ENCODE measurements at places on chromosomes 4 and X. TPM values are rescaled to one million over a fixed set of nuclear protein-coding genes. Genes with fewer than 3 reads are reported as not detected.

DNA sequence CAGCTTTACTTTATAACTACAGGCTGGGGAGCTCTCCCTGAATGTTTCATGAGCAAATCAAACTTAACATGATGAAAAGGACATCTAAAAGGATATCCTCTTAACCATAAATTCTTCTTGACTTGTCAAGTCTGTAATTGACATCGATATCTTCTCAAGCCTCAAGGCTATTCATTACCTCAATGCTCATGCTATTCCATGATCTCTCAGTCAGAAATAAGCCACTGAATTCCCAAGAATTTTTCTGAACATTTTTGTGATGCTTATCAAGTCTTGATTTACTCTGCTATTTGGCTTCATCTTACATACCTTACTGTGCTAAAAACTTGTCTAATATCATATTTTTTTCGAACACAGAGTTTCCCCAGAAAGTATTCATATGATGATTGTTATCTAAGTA, 433.4 kb downstream of the PDGFC start:
- no peaks in the 10 kb centered on the region for H3K27me3 ChIP-seq
- no peak for DNase-seq
- H3K4me1 ChIP-seq, result no peaks in the 10 kb centered on the region
- H3K36me3 ChIP-seq, result no peaks in the 10 kb centered on the region

- H3K4me3 ChIP-seq, result no peak overlapping the region
- H3K36me3 ChIP-seq, result no peaks in the 10 kb centered on the region
- H3K4me1 ChIP-seq, result no peaks in the 10 kb centered on the region
Observed at GRCh38 chrX:114952696-114953095, 64.7 kb downstream of the IL13RA2 start.

DNA sequence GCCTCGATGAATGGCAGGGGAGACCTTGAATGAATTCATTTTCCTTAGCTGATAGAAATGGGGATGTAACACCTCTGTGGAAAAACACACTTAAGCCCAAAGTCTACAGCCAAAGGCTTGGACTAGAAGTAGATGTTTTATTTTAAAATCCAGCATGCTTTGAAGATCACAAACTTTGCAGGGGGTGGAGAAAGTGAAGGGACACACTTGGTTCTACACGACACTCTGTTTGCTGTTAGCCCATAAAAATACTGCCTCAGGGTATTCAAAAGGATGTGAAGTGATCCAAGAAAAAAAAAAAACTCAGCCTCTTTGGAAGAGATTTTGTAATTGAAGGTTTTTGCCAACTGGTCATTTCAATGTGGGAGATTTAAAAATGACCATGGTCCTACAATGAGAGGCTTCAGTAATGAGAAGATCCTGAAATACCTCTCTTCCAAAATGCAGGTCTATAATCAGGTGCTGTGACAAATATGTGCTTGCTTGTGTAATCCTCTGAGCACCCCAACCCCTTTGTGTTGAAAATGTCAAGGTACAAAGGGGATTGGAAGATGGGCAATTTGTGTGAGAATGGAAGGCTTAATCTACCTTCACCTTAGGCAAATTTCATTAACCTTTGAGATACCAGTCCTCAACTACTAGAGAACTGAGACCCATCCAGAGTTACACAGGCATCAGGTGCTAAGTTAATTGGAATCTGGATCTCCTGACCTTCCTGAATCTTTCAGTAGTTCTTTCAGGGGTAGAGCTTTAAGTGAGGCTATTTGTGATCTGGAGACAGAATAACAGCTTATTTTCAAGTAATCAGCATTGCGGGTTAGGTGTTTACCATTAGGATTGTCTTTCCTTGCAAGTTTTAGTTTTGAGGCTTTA, 82.5 kb downstream of the HS6ST2 start:
- no peaks in the 10 kb centered on the region for H3K36me3 ChIP-seq
- H3K27ac ChIP-seq, result no peak overlapping the region
- no peak for DNase-seq
- H3K4me1 ChIP-seq, result no peaks in the 10 kb centered on the region
- H3K4me3 ChIP-seq, result no peak overlapping the region
- H3K27me3 ChIP-seq, result no peaks in the 10 kb centered on the region

GRCh38 chr4:56637791-56638190, 43.3 kb downstream of the HOPX start:
- H3K36me3 ChIP-seq, result no peaks in the 10 kb centered on the region
- no peaks in the 10 kb centered on the region for H3K27me3 ChIP-seq
- H3K4me1 ChIP-seq, result no peaks in the 10 kb centered on the region
- no peak overlapping the region for H3K27ac ChIP-seq
- H3K4me3 ChIP-seq, result no peak overlapping the region

DNA sequence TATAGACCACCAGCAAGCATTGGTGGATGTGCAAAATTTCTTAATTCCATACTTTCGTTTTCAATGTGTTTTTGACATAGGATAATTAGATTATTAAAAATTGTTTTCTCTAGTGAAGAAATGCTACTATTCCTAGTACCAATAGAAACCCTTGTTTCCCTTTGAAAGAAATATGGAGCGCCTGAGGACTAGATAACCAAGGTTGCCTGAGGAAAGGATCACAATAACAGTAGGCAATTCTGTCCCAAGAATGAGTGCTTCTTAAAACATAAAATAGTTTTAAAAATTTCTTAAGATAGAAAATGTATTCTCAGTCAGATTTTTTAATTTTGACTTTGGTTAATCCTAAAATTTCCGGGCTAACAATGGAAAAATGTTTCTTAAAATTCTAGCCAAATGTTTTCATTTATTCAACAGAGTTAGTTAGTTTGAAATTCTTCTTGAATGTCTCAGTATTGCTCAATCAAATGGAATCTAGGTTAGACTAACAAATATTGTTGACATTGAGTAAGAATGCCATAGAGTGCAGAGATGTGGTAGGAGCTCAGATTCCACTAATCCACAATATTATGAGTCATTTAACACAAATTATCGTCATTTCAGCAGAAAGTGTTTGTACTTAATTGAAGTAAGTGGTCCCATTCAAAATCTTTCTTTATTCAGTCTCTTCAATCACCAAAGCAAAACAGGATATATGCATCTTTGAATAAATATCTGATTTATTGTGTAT, 666.0 kb downstream of the GRID2 start:
- H3K4me1 ChIP-seq, result no peaks in the 10 kb centered on the region
- no peaks in the 10 kb centered on the region for H3K36me3 ChIP-seq
- H3K27me3 ChIP-seq, result no peaks in the 10 kb centered on the region
- H3K4me3 ChIP-seq, result no peak overlapping the region

DNA sequence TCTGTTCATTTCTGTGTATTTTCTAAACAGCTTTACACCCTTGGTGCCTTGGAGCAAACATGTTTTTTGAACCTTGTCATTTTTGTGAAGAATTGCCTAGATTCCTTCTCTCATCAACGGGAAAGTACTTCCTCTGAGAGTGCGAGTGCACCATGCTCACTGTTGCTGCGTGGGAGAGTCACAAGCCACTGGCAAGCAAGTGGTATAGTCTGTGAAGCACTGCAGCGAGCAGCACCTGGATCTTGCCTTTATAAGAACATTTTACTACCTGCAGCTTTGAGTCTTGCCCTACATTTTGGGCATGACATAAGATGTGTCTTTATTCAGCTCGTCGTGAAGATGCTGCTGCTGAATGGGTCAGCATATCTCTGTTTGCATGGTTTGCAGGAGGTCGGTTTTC, 44.9 kb downstream of the HADH start:
- DNase-seq, result no peak
- H3K4me1 ChIP-seq, result no peaks in the 10 kb centered on the region
- no peaks in the 10 kb centered on the region for H3K27me3 ChIP-seq
- peaks cover 52% of the 10 kb centered on the region for H3K36me3 ChIP-seq
- no peak overlapping the region for H3K27ac ChIP-seq

DNA sequence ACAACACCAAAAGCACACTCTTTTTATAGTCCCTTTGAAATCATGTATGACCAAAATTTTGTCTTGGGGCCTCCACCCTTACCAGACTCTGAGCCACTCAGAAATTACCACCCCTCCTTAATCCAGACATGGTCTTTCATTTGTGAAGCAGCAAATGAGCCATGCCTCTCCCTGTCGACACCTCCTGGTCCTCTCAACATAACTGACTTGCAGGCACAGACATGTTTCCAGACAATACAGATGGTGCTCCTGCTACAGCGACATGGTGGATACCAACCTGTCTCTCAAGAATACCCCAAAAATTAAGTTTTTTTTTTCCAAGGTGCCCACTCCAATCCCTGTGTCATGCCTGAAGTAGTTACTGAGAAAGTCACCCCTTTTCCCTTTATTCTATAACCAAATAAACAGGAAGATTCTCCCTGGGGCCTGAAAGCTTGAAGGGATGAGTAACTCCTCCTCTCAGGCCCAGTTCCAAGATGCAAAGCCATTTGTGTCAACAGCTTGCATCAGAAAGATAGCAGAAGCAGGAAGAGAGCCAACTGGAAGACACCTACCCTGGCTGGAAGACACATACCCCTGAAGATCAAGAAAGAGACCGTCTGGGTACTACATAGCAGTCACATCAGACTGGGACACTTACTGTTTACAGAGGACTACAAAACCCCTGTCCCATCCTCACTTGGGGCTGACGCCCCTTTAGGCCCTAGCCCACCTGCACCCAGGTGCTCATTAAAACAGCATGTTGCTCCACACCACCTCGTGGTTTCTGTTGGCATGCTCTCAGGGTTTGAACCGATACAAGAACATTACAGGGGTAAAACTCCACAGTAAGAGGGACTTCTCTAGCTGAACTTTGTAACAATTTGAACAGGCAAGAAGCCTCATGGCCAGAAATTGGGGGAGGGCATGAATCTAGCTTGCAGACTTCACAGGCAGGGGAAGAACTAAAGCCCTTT, 5.5 kb upstream of the UGT2B17 start:
- no peaks in the 10 kb centered on the region for H3K27me3 ChIP-seq
- H3K36me3 ChIP-seq, result no peaks in the 10 kb centered on the region
- no peaks in the 10 kb centered on the region for H3K4me1 ChIP-seq
- H3K4me3 ChIP-seq, result no peak overlapping the region
- DNase-seq, result no peak

DNA sequence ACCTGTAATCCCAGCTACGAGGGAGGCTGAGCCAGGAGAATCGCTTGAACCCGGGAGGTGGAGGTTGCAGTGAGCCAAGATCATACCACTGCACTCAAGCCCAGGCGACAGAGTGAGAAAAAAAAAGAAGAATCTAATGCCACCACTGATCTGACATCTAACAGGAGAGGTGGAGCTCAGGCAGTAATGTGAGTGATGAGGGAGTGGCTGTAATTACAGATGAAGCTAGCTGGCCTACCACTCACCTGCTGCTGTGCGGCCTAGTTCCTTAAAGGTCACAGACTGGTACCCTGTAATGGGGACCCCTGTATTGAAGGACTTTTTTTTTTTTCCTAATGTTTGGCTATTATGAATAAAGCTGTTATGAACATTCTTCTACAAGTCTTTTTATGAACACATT, 25.3 kb upstream of the GABRE start:
- H3K27me3 ChIP-seq, result no peaks in the 10 kb centered on the region
- H3K27ac ChIP-seq, result no peak overlapping the region
- peaks cover 6% of the 10 kb centered on the region for H3K4me1 ChIP-seq
- no peaks in the 10 kb centered on the region for H3K36me3 ChIP-seq

Gene TMSB4X
- 2,768 TPM for polyA plus RNA-seq

Gene ADGRG4
- polyA plus RNA-seq, result 7.9 TPM

Gene AFF2
- 1.6 TPM for polyA plus RNA-seq

Gene MXRA5
- polyA plus RNA-seq, result 10.8 TPM

Gene ARHGEF6
- polyA plus RNA-seq, result 8.7 TPM

Gene RPA4
- 0.10 TPM for polyA plus RNA-seq

Gene APLN
- 2.5 TPM for polyA plus RNA-seq

Gene PRRG1
- polyA plus RNA-seq, result 6.6 TPM

Gene GAGE1
- not detected for polyA plus RNA-seq

Gene PNMA6A
- 11.9 TPM for polyA plus RNA-seq

Data from large intestine (tissue), 12 donors.